ENCODE measurements at places on chromosomes 11 and 22. TPM values are rescaled to one million over a fixed set of nuclear protein-coding genes. Genes with fewer than 3 reads are reported as not detected.
A peak's percentile ranks its signal among the peaks of the same experiment; 100 is the strongest.

GRCh38 chr11:94196363-94196762 is 67.7 kb downstream of the PANX1 start:
- DNase-seq = no peak

- DNase-seq = peak; percentile 72
Measured at GRCh38 chr11:66317723-66318599, 1.1 kb upstream of the CD248 start.

Gene SYT7
- 39.7 TPM for total RNA-seq

GRCh38 chr11:43975629-43976028 is 33.2 kb downstream of the C11orf96 start:
- no peak for DNase-seq

DNA sequence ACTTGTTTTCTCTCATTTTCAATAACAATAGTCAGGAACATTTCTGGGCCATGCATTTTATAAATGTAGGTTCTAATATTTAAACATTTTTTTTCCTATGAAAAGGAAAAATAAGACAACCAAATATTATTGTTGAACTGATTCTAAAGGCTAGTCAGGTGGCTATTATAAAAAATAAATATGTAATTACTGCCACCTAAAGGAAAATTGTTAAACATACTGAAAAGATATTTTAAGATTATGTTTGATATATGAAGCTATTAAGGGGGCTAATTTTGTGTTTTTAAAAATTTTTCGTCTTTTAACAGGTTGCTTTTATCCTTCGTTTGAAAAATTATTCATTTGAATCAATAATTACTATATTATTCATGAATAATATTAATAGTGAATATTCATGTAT is 62.2 kb upstream of the FDX1 start:
- no peak for DNase-seq

Gene SPTBN2
- 3.8 TPM for total RNA-seq

All from left cardiac atrium (tissue), 4 donors.